SK-N-SH (cell line): ENCODE measurements at places on chromosomes 12 and 14.

DNA sequence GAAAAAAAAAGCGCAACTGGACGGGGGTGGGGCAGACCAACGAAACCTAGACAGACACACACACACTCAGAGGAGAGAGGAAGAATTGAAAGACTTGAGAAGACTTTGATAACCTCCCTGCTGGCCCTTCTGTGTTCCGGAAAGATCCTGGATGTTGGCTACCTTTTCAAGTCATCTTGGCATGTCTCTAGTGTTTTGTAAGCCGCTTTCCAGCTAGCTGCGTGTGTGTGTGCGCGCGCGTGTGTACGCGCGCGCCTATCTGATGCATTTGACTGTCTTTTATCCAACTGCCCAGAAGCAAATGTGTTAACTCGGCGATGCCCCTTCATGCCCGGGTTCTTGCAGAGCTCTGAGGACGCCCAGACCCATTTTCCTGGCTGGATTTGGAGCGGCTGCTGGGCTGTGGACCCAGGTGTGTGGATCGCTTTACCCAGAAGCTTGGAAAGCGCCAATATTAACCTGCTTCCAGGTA is 664 bp downstream of the LRFN5 start:
- no peak for DNase-seq

DNA sequence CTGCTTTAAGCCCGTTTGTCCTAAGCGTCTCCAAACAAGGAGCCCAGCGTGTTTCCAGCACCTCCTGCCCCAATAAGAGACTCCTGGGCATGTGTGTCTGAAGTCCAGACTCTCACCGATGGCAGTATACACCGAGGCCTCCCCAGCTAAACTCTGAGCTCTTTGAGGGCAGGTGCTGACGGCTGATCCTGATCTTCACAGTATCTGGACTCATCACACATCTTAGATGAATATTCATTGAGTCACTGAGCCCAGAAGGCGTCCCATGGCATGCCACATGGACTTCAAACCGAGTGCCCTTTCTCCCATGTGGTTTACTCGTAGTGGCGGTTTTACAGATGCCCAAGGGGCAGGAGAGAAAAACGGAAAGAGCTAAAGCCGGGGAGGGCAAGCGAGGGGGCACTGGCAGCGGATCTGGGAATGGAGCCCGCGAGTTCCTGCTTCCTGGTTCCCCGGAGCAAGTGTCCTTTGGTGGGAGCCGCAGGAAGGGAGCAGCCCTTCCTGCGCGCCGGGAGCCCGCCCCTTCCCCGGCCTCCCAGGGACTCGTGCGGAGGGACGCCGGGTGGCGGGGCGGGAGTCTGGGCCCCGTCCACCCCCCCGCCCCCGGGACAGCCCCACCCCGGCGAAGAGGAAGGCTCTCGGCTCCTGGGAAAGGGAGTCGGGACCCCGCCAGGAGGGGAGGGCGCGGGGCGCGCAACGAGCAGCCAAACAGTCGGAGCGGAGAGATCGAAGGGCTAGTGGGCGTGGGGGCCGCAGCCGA is 585 bp upstream of the TEAD4 start:
- peak; percentile 89 for DNase-seq

- DNase-seq, result no peak
These were observed 51.3 kb upstream of the FKBP4 start for GRCh38 chr12:2743478-2743877.

DNA sequence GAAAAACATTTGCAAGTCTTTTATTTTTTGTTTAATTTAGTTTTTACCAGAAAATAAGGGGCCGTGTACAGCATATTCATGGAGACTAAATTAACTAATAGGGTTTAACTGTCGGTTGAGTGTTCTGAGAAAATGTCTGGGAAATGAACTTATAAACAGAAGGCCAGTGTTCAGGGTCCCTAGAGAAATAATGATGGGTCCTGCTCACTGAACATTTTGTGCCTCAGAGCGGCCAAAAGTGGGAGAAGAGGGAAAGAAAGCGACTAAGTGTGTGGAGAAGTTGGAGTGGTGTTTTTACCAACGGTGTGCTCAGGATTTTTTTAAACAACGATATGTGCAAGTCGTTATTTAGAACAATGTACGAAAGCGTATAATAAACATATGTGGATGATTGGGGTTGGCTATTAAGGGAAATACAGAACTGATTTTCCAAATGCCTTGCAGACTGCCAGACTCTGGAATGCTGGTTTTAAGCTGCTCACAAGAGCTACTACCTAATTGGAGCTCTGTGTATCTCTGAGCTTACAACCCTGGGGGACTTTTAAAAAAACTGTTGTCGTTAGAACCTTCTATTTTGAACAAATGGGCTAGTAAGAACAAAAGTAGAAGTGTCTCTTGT is 166.7 kb downstream of the SLC38A4 start:
- DNase-seq, result no peak

GRCh38 chr14:78829274-78829673 is 659.1 kb downstream of the NRXN3 start:
- DNase-seq, result no peak

DNA sequence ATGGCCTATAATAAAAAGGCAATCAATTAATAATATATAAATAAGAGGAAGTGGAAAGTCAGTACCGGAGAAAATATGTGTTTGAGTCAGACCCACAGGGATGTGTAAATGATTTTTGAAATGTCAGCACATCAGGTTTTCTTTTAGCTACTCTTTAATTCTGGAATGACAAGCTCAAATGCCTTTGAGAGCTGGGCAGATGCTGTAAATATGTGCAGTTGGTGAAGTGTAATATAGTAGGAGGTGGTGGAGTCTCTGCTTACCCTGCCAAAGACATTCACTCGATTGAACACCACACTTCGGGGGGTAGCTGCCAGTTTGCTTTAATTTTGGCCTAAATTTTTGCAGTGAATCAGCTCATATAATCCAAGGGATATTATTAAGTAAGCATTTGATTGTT is 93.0 kb downstream of the PLEKHA5 start:
- no peak for DNase-seq

GRCh38 chr12:117583677-117584225 is 222.3 kb upstream of the NOS1 start:
- no peak for DNase-seq

DNA sequence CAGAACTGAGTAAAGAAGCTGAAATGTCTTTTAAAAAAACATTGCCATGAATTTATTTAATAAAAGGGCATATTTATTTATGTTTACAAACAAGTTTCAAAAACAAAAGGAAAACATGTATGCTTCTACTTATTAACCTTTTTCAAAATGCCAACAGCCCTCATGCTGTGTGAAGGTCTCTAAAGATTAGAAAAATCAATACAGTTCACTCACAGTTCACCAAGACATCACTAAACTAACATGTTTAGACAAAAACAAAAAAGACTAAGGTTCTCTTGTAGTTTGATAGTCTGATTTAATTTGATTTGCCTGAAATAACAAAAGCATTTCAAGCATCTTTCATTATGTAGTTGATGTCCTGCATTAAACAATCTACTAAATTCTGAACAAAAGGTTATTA is 63.9 kb upstream of the POC1B start:
- DNase-seq, result no peak

DNA sequence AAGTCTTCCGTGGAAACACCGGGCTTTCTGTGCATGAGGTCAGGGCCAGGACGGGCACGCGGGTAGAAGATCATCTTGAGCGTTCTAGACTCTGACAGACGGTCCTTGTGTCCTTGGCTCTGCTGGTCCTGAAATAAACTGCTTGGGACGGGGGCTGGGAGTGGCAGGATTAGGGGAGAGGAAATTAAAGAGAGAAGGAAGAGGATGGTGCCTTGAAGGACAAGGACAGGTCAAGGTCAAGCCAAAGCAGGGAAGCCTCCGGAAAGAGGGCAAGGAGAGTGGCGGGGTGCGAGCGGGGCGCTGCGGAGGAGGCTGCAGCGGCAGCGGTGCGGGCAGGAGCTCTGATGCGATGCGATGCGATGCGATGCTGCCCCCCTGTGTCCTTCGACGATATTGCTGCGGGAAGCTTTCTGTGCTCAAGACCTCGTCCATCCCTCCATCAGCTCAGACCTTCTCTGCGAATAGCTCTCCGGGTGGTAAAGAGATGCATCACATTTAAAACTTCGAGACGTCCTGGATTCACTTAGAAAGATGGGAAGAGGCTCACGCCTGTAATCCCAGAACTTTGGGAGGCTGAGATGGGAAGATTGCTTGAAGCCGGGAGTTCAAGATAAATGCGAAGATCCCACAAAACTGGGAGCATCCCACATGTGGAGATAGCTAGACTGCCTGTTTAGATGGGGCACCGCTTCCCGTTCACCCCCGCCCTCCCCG is 110.1 kb upstream of the TMEM132D start:
- DNase-seq, result peak; percentile 89

GRCh38 chr12:93347054-93347785 is 30.5 kb upstream of the NUDT4 start:
- peak; percentile 47 for DNase-seq

DNA sequence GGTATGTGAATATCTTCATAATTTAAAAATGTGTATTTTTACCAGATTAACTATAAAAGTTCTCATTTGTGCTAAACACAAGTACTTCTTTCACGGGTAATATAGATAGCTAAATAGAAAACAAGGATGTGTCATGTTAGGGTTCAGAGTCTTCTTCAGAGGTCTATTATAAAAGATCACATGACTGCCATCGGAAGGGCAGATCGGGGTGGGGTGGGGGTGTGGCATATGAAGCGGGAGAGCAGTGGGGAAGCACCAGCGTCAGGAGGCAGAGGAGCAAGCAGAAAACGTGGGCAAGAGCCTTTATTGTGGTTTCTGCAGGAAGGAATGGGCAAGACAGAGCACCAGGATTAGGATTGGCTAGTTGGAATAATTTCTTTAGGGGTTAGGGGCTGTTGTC is 63.7 kb upstream of the DNM1L start:
- DNase-seq, result no peak

GRCh38 chr12:62998454-62998853 is 63.5 kb upstream of the PPM1H start:
- no peak for DNase-seq

- DNase-seq, result peak; percentile 86
These were observed 24.6 kb downstream of the TPCN1 start for GRCh38 chr12:113245695-113246477.

DNA sequence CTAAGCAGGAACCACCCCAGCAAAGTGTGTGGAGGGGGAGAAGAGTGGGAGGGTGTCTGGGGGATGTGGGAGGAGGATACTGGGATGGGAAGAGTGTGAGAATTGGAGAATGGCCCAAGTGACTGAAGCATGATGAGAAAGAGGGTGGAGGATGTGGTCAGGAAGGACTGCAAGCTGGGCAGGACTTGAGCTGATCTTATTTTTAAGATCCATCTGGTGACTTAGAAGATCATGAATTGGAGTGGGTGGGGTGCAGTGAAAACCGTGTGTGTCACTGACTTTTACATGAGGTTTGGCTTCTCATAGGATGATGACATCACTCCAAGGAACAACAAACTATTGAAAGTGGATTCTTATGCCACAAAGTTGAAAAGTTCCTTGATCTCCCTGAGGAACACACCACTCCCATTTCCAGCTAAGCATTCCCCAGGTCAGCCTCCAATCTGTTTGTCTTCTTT is 287.5 kb downstream of the GALC start:
- DNase-seq, result no peak

DNA sequence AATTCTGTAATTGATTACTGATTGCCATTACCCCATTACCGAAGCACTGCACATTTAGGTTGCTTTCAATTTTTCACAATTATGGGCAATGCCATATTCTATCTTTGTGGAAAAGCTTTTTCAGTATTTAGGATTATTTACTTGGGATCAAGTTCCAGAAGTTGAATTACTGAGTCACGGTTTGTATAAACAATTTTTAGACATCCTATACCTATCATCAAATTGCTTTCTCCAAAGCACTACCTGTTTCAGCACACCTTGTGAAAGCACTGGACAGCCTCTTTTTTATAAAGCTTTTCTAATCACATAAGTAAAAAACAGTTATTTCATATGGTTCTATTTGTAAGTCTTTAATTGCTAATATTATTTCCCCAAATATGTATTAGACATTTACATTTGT is 221.5 kb upstream of the CAND1 start:
- DNase-seq, result no peak

DNA sequence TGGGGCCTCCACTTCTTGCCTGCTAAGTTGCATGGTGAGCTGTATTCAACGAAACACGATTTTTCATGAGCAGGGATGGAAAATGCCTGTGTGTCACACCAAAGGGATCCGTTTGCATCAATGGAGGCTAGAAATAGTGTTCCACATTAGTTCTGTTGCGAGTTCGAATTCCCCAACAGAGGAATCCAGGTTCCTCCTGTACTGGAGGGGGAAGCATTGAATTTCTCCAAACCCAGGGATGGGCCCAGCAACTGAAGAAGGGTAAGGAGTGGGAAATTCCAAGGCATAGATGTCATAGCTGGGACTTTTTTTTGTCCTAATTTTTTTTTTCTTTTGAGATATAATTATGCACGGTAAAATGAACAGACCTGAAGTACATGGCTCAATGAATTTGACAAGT is 336.2 kb downstream of the DPF3 start:
- no peak for DNase-seq

DNA sequence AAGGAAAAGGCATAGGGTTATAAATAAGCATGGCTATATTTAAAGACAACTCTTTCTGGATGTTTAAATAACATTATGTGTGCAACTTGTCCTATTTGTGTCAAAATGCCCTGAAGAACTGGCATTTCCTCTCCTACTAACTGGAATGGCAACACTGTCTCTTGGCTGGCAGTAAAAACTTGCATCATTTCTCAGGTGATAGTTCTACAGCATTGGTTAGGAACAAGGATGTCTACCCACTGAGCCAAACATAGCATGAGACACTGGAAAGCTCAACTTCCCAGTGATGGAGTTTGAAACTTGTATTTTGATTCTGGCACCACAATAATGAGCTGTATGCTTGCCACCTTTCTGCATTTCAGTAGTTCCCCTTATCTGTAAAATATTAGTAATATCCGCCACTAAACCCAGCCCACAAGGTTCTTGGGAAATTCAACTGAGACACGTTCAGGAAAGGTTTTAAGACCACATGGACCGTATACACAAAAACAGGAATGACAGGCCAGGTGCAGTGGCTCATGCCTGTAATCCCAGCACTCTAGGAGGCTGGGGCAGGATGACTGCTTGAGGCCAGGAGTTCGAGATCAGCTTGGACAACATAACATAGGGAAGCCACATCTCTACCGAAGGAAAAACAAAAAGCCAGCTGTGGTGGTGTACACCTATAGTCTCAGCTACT is 5.1 kb downstream of the SLC38A2 start:
- DNase-seq, result no peak

GRCh38 chr14:33668066-33668465 is 282.8 kb downstream of the EGLN3 start:
- DNase-seq, result no peak

DNA sequence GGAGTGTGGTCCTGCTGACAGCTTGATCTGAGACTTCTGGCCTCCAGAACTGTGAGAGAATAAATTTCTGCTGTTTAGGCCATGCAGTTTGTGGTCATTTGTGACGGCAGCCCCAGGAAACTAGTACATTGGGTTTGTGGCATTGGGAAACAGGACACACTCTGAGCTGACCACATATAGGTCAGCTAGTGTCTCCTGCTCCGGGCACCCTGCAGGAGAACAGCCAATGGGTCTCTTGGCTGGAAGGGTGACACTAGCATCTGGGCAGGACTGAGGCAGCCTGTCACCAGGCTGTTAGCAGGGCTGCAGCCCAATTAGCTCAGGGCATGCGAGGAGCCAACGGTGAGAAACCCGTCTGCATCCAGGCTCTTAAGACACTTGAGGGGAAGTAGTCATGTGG is 83.2 kb downstream of the PITPNM2 start:
- DNase-seq, result no peak
